ENCODE measurements at places on chromosomes 13 and 19.

- peak; percentile 32 for DNase-seq
Measured at GRCh38 chr13:46341112-46341711, 45.8 kb downstream of the RUBCNL start.

DNA sequence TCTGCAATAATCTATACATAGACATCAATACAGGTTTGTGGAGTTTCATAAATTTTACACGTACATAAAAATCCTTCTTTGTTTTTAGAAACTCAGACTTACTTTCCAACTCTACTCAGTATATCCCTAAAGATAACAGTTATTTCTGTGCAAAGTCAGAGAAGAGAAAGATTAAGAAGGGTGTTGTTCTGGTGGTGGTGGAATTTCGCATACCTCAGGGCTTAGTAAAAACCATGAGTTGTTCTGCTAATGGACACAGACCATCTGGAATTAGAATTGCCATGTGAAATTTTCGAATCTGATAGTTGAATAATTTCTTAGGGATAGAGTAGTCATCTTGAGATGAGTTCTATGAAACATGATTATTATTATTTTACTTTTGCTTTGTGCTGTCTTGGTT is 102.7 kb downstream of the ZAR1L start:
- DNase-seq, result no peak

GRCh38 chr19:4807188-4807587 is 15.7 kb downstream of the FEM1A start:
- DNase-seq, result no peak

DNA sequence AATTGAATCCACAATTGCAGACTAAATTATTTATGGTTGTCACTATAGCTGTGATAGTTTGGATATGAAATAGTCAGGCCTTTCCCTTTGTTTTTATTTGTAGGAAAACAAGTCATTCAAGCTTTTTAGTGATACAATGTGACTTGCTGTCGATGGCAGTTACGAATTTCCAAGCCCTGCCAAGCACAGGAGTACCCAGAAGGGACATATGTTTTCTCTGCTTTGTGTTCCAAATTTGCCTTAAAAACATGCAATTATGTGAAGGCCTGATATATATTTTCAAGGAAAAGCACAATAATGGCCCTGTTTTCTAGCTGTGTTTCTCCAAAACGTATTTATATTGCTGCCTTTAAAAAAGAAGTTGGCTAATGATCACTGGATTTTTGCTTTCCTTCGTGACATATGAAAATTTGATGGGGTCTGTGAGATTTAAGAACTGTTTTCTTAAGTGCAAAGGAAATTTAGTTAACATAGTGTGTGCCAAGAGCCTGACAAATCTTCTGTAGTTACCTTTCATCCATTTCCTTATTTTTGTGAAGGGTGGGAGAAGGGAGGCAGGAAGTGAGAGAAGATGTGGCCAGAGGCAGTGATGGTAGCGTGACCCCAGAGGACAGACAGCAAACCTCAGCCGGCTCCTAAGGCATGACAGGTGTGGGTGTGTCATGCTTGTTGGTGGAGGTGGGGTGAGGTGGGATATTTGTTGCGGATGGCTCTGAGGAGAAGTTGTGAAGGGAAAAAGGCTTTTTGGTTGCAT is 79.6 kb downstream of the TEX26 start:
- DNase-seq, result no peak

DNA sequence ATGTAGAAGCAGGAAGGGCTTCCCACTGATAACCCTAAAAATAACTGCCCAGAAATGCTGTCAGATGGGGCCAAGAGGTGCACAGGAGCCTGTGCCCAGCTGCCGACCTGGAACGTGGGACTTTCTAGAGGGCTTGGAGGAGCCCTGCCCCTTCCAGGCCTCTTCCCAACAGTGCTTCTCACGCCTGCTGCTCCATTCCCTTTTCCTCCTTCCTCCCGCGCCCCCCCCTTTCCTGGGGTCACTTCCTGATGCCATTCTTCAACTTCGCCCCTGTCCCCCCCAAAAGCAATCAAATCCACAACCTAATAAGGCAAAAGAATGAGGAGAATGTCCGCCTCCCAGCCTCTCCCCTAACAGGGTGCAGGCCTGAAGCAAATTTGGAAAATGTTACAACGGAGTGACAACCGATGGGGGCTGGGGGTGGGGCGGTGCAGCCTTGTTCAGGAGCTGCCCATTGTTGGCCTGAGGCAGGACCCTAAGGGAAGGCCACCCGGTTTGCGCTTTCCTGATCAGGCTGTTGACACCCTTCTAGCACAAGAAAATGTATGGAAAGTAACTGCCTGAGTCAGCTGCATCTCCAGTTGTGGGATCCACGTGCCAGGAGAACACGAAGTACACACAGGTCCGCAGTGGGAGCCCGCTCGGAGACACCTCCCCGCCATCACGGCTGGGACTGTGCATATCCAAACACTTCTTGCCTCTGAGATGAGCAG is 18.7 kb downstream of the ACTN4 start:
- no peak for DNase-seq

GRCh38 chr13:44818016-44818415 is 171.3 kb downstream of the NUFIP1 start:
- no peak for DNase-seq

GRCh38 chr13:98416408-98416807 is 160.5 kb downstream of the STK24 start:
- DNase-seq, result no peak

GRCh38 chr13:91106565-91106964 is 240.9 kb upstream of the MIR17HG start:
- DNase-seq, result no peak

DNA sequence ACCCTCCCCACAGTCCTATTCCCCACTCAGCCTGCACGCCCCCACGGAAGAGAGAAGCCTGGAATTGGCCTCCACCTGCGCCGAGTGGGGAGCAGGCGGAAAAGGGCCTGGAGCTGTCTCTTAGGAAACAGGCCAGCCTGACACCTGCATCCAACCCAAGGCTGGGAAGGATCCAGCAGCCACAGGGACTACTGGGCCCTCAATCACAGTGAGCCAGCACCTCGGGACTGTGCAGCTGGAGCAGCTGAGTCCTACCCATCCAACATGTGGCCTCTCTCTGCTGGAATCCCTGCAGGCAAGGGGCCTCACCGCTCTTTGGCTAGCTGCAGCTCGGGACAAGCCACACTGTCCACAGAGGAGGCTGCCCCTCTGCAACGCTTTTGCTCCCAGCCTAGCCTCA is 8.3 kb upstream of the EPHX3 start:
- DNase-seq, result no peak

DNA sequence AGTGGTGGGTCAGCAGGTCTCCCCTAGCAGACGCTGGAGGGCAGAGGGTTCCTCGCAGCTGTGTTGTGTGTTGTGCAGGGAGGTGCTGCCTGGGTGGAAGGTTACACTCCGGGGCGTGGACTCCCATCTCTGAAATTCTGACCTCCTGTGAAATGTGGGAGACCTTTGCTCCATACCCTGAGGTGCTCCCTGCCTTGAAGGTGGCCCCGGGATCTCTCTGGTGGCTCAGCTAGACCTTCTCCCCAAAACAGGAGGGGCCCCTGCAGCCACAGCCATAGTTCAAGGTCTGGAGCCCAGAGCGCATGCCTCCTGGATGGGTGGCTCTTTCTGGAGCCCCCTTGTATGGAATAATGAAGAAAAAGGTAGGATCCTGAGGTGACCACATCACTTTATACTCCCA is 70.2 kb downstream of the SOX1 start:
- DNase-seq, result no peak

- no peak for DNase-seq
Measured at GRCh38 chr19:49297403-49297802, 27.6 kb downstream of the SLC6A16 start.

DNA sequence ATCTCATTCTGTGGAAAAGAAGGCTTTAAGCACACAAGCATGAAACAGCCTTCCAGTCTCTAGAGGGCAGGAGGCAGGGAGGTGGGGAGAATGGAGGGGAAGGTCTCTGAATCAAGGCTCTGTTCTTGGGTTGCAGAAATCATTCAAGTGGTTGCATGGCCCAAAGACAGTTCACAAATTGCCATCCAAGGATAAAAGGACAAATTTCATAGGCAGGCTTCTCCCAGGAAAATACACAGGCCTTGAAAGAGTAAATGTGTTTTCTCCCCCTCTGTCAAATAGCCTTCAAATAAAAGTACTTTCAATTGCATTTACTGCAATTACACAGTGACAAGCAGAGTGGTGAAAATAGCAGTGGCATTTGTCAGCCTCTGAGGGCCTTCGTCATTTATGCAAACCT is 450.8 kb downstream of the DCT start:
- no peak for DNase-seq

DNA sequence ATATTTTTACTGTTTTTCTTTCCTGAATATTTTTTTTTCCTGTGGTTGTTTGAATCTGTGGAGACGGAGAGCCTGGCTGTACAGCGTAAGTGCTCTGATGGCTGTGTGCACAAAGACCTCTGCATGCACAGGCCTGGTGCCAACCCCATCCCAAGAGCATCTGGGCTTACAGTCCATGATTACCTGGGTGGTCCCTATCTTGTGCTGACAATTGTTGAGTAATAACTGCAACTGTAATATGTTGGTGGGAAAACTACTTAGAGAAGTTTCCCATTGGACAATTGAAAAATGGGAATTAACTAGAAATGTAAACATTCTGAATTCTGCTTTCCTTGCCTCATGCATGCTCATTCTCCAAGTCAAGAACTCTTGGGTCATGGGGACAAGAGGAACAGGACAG is 268.7 kb downstream of the SHISA2 start:
- no peak for DNase-seq

- no peak for DNase-seq
Measured at GRCh38 chr19:42436006-42436405, 6.7 kb downstream of the CXCL17 start.

All from GM13976 (cell line).